COLO829 (cell line): ENCODE measurements at places on chromosomes 7 and 10.
A peak's percentile ranks its signal among the peaks of the same experiment; 100 is the strongest.

- DNase-seq: no peak
Measured at GRCh38 chr10:74994854-74995253, 116.6 kb upstream of the SAMD8 start.

- DNase-seq: no peak
Measured at GRCh38 chr10:7388602-7389001, 22.2 kb downstream of the SFMBT2 start.

GRCh38 chr10:51935341-51935740 lies 235.9 kb upstream of the CSTF2T start:
- DNase-seq: peak; percentile 36

DNA sequence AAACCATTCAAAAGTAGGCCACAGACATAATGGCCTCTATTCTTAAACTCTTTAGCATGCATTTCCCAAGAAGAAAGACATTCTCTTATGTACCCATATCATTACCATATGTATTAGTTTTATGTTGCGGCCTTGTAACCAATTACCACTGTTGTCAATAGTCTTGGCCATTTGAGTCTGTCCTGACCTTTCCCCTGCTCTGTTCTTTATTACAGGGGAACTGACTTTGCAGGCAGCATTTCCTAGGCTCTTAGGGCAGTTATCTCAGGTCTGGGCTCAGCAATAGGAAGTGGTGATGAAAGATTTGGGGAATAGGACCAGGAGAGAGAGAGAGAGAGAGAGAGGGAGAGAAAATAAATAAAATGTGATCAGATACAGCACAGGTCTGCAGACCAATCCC lies 194.5 kb upstream of the LRGUK start:
- DNase-seq: no peak

GRCh38 chr10:34281661-34282582 lies 533.2 kb downstream of the PARD3 start:
- DNase-seq: no peak

- no peak for DNase-seq
Measured at GRCh38 chr10:30114881-30115625, 55.7 kb upstream of the JCAD start.

DNA sequence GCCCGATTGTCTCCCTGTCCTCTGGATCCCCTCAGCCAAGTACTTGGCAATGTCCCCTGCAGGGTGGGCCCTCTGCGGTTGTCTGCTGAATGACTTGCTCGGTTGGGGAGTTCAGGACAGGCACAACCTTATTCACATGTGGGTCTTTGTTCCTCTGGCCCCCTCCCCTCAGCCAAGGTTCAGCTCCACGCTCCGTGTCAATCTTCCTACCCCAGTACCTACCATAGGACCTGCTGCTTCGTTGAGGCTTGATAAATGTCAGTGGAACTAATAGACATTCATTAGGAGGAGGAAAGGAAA lies 7.1 kb downstream of the CPA5 start:
- no peak for DNase-seq

DNA sequence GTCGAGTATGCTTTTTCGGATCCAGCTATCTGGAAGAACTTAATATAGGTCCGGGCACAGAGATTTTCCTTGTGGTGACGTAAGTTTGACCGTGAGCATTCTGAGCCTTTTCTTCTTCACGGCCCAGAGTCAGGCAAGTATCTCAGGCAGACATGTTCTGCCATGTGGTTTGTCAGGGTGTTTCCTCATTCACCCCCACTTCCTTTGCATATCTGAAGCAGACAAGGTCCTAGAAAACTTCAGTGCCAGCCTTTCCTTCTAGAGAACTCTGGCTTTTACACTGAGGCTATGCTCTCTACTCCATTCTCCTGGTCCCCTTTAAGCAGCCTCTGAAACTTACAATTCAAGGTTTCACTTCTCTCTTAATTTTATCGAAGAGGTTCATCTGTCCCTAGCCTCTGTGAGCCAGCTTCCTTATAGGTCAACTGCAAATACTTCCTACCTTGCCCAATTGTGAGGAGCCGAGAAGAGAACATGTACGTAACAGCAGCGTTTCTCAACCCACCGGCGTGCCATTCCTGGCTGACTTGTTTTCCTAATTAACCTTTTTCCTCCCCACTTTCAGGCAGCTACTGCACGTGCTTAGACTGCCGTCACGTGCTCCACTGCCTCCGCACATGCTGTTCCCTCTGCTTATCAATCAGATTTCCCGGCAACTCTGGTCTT lies 47.3 kb downstream of the CDCA7L start:
- no peak for DNase-seq

GRCh38 chr10:44954042-44954441 lies 5.6 kb upstream of the RASSF4 start:
- no peak for DNase-seq

GRCh38 chr7:82975811-82976468 lies 186.7 kb downstream of the PCLO start:
- DNase-seq: no peak

DNA sequence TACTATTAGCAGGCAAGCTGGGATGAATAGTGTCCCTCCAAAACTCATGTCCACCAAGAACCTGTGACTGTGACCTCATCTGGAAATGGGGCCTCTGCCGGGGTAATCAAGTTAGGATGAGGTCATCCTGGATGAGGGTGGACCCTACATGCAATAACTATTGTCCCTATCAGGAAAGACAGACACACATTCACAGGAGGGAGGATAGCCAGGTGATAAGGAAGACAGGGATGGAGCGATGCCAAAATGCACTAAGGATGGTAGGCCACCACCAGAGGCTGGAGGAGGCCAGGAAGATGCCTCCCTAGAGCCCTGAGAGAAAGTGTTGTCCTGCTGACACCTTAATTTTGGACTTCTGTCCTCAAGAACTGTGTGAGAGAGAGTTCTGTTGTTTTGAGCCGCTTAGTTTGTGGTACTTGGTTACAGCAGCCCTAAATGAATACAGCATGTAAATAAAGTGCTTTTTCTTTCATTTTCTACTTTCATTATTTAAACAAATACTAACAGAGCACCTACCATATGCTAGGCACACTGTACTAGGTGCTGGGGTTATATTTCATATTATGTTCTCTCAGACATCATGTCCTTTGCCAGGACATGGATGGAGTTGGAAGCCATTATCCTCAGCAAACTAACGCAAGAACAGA lies 111.9 kb downstream of the USP6NL start:
- DNase-seq: no peak

DNA sequence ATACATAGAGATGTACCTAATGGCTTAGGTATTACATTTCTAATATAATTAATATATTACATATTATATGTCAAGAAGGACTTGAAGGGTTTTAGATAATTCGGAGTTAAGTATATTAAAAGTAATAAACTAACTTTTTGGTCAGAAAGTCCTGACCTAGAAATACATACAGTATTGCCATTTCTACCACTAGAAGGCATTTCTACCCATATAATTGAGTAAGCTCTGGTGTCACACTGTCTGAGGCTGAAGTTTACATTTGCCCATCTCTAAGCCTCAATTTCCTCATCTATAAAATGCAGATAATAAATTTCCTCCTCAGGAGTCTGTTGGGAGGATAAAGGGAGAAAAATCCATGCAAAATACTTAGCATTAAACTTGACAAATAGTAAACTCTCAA lies 7.1 kb downstream of the FKBP14 start:
- DNase-seq: no peak

DNA sequence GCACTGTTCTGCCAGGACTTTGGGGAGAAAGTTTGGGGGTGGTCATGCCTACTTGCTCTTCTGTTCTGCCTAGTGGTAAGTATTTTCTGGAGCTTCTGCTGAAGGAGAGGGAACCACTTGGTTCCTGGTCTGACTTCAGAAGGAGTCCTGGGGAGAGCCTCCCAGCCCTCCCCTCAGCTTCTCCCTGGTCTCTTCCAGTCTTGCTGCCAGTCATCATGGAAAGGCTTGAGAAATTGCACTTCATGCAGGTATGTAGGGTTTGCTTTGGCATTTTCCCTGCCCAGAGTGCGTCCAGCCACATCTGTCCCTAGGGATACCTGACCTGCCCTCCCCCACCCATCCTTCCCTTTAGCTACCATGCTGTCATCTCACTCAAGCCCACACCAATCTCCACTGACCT lies 11.1 kb upstream of the WBP1L start:
- DNase-seq: no peak

DNA sequence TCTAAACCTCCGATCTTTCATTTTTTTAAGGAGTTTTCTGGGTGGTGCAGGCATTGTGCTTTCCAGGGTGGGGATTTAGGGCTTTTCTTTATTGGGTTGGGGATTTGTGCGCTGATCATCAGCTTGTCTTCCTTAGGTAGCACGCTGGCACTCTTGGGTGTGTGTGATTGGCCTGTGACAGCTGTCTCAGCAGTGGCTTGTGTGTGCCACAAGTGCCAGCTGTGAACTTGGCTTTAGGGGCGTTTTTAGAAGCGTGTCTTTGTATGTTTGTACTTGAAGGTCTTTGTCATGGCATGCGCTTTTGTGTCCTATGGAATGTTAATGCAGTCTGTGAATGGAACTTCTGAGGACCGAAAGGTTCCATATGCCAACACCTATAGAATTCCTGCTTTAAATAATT lies 788 bp downstream of the AKAP9 start:
- DNase-seq: no peak

GRCh38 chr7:115693779-115694178 lies 336.8 kb downstream of the TFEC start:
- no peak for DNase-seq

DNA sequence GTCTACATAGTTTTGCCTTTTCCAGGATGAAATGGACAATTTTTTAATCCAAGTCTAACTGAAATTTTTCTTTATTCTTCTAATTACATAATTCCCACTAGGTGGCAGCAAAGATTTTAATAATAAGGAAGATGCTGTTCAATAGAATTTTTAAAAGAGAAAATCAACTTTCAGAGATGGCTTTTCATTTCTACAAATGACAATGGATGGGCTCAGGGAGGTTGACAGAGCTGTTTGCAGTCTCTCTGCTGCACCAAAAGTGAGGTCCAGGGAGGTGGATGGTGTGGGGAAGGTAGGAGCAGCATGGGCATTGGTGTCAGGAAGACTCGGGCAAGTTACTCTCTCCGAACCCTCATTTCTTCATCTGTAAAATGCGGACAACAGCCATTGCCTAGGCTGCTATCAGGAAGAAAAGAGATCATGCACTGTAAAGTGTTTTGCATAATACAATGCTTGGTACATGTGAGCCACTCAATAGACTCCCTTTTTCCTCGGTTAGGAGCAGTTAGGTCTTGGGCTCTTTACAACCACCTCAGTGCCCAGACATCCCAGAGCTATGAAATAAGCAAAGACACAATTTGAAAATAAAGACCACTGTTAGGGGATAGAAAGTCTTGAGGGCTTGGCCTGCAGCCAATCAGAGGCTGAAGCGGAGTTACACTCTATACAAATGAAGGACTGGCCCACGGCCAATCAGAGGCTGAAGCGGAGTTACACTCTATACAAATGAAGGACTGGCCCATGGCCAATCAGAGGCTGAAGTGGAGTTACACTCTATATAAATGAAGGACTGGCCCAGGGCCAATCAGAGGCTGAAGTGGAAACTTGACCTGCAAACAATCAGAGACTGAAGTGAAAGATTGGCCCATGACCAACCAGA lies 107.1 kb downstream of the ABLIM1 start:
- DNase-seq: no peak

- DNase-seq: no peak
Measured at GRCh38 chr10:10657139-10657760, 360.4 kb upstream of the CELF2 start.

- no peak for DNase-seq
Measured at GRCh38 chr7:69204943-69205342, 393.3 kb upstream of the AUTS2 start.

DNA sequence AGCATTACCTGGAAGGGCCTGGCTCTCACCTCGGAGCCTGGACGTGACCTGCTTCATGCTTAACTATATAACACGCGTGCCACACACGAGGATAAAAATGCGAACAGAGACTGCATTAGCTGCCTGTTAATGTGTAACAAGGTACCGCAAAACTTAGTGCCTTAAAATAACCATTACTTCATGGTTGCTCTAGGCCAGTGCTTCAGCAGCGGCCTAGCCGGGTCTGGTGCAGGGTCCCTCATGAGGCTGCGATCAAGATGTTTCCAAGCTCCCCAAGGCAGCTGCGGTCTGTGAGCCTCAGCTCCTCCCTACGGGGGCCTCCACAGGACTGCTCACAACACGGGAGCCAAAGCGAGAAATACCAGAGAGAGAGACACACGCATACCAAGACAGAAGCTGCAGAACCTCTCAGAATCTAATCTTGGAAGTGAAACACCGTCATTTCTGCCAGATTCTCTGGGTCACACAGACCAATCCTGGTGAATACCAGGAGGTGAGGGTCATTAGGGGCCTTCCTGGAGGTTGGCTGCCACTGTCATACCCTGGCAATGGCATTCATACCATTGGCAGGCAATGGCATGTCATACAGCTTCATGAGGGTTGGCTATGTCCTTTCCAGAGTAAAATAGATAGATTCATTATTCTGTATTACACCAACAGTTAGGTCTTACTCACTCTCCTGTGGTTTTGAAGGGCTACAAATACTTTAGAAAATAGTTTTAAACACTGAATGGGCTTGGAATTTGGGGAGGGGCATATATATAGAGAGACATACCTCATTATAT lies 94.5 kb downstream of the HIPK2 start:
- no peak for DNase-seq

DNA sequence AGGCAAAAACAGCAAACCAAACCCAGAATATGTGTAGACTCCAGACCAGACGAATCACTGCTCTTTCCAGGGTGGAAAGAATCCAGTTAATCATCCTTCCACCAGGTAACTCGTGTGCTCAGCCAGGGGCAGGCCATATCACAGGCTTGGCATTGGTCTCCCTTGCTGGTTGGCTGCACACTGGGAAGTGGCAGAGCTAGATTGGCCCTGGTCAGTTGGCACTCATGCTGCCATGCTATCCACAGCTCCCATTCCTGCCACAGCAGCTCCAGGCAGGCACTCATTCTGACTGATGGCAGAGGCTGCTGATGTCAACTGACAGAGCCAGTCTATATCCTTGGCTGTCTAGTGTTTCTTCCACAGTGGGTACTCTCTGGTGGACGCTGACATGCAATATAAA lies 9.7 kb upstream of the GDF10 start:
- DNase-seq: no peak

- no peak for DNase-seq
Measured at GRCh38 chr7:11592699-11593098, 239.3 kb downstream of the THSD7A start.

- DNase-seq: no peak
Measured at GRCh38 chr7:27398851-27399250, 156.2 kb downstream of the EVX1 start.

DNA sequence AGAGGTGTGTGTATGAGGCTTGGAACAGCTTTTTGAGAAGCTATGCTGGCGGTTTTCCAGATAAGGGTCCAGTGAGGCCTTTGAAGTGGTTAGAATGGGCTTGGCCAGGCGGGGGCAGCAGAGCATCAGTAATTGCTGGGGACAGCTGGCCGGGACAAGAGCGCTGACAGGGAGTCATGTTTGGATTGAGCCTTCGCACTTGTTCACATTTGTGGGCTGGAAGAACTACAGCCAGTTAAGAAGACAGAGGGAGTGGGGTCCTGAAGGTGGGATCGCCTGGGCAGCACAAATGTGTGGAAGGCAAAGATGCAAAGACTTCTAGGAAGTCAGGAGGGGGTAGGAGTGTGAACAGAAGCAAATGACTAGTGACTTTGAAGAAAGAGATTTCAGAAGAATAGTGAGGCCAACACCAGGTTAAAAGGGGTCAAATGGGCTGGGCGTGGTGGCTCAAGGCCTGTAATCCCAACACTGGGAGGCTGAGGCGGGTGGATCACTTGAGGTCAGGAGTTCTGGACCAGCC lies 12.7 kb upstream of the SDHAF3 start:
- peak; percentile 67 for DNase-seq

- DNase-seq: no peak
Measured at GRCh38 chr10:133104068-133104962, 16.6 kb downstream of the ADGRA1 start.
